ENCODE measurements at places on chromosomes 12 and 14. TPM values are rescaled to one million over a fixed set of nuclear protein-coding genes. Genes with fewer than 3 reads are reported as not detected.

The CNIH1 gene
- total RNA-seq, result 348 TPM

The KRT78 gene
- total RNA-seq, result 0.15 TPM

The OR4E1 gene
- not detected for total RNA-seq

The PPP1R1A gene
- 0.33 TPM for total RNA-seq

The MTHFD1 gene
- total RNA-seq, result 106 TPM

The FAR2 gene
- total RNA-seq, result 0.34 TPM

The PLBD1 gene
- total RNA-seq, result 4.6 TPM

The IGFBP6 gene
- total RNA-seq, result 242 TPM

The NPAS3 gene
- not detected for total RNA-seq

The HCAR3 gene
- not detected for total RNA-seq

All from A549 treated with Hydrocortisone at 1 μM for 4 hours (cell line).